ENCODE measurements at places on chromosomes 7 and 10. TPM values are rescaled to one million over a fixed set of nuclear protein-coding genes. Genes with fewer than 3 reads are reported as not detected.

Gene FAM25A
- total RNA-seq = not detected

Gene UBE2D1
- 13.2 TPM for total RNA-seq

Gene ERVW-1
- total RNA-seq = not detected

Gene SPOCK2
- total RNA-seq = 0.26 TPM

Gene MRM2
- 13.2 TPM for total RNA-seq

Gene SUN1
- 68.3 TPM for total RNA-seq

Gene LIPK
- total RNA-seq = not detected

Gene VENTX
- not detected for total RNA-seq

Gene GHRHR
- not detected for total RNA-seq

Gene BBIP1
- 16.6 TPM for total RNA-seq

Gene HDAC9
- total RNA-seq = 2.4 TPM

Gene SPDYE3
- not detected for total RNA-seq

Gene CDK1
- total RNA-seq = 5.2 TPM

Gene CEP41
- total RNA-seq = 16.8 TPM

Gene HOXA7
- 0.58 TPM for total RNA-seq

Gene VPS50
- total RNA-seq = 10.0 TPM

Gene ECHS1
- total RNA-seq = 102 TPM

Gene CFAP70
- 0.23 TPM for total RNA-seq

Gene NRCAM
- 31.8 TPM for total RNA-seq

Gene POLR3A
- total RNA-seq = 10.0 TPM

Gene SDK1
- total RNA-seq = 2.4 TPM

Gene MEOX2
- total RNA-seq = 17.0 TPM

Gene CPA4
- total RNA-seq = 49.9 TPM

Gene EXOC6
- 0.35 TPM for total RNA-seq

Gene ANKIB1
- 20.3 TPM for total RNA-seq

Gene PALD1
- total RNA-seq = 3.7 TPM

Gene MOGAT3
- not detected for total RNA-seq

Gene IKZF1
- total RNA-seq = not detected

All from pericardium fibroblast (primary cell).